ENCODE measurements at places on chromosomes 6 and 20. TPM values are rescaled to one million over a fixed set of nuclear protein-coding genes. Genes with fewer than 3 reads are reported as not detected.

- no peak for DNase-seq
These were observed 170.5 kb downstream of the GPX5 start for GRCh38 chr6:28696167-28696566.

DNA sequence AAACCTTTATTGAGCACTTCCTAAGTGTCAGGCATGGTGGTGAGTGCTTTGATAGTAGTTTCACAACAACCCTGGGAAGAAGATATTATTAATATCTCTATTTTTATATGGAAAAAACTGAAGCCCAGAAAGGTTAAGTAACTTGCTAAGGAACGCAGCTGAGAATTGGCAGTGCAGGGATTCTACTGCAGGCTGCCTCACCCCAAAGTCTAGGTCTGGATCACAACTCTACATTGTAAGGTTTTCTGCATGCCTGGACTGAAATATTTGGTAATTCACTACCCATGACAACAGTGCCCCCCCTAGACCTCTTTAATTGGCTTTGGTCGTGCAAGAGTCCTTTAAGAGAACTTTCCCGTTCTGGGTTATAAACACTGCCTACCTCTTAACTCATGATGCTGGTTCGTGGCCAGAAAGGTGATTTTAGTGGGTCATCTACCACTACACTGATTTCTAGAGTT is 67.1 kb upstream of the KCNQ5 start:
- no peak for DNase-seq

DNA sequence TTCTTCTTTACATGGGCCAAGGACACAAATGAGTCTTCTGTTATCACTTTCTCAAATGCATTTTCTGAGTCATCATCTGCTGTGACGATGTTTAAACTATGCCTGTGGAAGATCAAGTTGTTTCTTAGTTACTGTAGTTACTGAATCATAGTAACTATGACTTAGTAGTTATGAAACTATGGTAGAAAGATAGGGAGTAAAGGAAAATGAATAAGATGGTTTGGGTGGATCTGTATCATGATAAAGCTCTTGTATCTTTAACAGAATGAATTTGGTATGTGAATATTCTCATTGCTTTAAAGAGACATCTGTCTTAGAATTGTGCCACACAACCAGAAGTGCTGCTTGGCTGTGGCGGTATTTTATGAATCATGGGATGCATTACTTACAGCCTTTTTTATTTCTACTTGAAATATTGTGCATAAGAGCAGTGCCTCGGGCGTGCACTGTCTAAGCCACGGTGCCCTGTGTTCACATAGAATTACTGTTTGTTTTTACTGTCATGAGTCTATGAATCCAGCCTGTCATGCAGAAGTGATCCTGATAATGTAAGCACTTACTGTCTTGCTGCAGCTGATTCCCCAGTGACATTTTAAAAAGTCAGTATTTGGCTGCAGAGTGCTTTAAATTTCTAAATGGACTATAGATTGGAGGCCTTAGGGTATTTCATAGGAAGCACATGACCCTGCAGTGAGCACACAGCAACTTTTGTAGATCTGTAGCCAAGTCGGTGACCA is 215.2 kb downstream of the TMEM242 start:
- peak; percentile 75 for DNase-seq

DNA sequence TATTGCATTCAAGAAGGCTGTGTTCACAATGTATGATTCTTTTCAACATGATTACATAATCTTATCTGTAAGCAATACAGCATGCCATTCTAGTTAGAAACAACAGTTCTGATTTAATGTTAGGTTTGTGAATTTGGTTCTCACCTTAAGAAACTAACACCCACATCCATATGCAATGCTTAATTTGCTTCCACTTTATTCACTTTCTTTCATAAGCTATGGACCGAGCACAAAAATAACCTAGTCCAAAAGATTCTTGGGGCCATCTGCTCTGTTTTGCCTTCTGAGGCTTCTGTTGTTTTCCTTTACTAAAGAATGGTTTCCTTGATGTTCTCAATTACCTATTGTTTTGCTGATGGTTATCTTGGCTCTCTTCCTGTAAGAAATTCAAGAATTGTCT is 258.2 kb downstream of the EYS start:
- no peak for DNase-seq

- no peak for DNase-seq
These were observed 12.0 kb downstream of the AGPAT4 start for GRCh38 chr6:161261816-161262215.

GRCh38 chr6:3407840-3408239 is 49.0 kb downstream of the SLC22A23 start:
- DNase-seq: no peak

ACSS2 gene
- polyA plus RNA-seq: 19.8 TPM

CAPN11 gene
- polyA plus RNA-seq: 0.09 TPM

DNA sequence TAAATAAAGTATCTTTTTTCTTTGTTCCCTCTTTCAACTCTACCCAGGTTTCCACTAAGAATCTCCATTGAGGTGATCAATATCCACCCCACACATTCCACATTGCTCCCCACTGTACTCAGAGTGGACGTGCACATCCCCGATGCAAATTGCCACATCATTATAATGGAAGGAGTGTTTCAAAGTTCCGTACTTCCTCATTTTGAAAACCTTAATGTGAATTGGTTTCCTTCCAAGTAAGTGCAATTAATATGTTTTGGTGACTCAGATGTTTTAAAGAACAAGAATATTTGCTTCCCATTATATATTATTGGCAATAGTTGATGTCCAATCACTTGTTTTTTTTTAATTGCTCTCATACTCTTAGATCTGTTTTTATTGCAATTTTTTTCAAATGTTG is 463.6 kb downstream of the HACE1 start:
- DNase-seq: no peak

- peak; percentile 8 for DNase-seq
These were observed 306.6 kb upstream of the ECI2 start for GRCh38 chr6:4441981-4442434.

DEFB132 gene
- not detected for polyA plus RNA-seq
